RPMI7951 (cell line): ENCODE measurements at places on chromosomes 1 and 21. TPM values are rescaled to one million over a fixed set of nuclear protein-coding genes. Genes with fewer than 3 reads are reported as not detected.

DNA sequence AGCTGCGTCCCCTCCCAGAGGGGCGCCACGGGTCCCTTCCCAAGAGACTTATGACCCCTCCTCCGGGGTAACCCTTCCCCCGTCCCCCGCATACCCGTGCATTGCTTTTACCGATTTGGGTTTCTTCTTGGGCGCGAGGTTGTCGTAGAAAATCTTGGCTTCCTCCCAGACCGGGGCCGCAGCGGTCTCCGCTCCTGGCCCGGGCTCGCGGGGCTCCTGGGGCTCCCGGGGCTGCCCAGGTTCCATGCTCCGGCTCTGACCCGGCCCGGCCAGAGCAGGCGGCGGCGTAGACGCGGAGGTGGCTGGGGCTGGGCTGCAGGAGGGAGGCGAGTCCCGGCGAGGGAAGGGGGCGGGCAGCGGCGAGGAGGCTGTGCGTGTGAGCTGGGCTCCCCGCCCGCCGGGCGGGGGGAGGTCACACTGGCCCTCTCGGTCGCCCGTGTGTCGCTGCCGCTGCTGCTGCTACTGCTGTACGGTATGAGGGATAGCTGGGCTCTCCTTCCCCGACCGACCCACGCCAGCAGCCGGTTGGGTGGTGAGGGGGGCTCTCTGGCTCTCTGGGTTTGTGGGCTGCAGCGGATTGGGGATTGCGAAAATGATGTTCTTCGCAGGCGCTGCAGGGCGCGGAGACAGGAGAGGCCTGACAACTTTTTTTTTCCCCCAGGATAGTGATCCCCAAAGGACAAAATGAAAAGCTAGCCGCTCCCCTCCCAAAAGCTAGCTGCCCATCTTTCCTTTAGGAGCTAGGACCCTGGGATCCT, at the start of gene NT5C1A:
Gene NT5C1A (minus strand): TSS at position 315 of the 758 bp plus-strand sequence. CDS start 69 bp downstream, at position 246.
- DNase-seq, result peak; percentile 27

DNA sequence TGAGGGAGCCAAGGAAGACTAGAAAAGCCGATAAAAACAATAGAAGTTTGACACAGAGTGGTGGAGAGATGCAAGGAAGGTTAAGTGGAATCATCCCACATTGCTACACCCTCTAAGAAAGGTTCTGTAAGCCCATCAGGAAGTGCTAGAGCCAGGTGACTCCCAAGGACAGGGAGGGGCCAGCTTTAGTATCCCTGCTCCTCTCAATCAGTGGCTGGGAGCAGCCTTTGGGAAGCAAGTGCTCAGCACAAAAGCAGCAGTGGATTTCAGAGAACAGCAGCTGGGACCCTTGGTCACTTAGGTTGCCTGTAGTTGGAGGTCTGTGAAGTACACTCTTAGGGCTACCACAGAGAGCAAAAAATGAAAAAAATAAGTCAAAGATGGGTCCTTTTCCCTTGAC, 42.5 kb downstream of the NME7 start:
- DNase-seq, result no peak

DNA sequence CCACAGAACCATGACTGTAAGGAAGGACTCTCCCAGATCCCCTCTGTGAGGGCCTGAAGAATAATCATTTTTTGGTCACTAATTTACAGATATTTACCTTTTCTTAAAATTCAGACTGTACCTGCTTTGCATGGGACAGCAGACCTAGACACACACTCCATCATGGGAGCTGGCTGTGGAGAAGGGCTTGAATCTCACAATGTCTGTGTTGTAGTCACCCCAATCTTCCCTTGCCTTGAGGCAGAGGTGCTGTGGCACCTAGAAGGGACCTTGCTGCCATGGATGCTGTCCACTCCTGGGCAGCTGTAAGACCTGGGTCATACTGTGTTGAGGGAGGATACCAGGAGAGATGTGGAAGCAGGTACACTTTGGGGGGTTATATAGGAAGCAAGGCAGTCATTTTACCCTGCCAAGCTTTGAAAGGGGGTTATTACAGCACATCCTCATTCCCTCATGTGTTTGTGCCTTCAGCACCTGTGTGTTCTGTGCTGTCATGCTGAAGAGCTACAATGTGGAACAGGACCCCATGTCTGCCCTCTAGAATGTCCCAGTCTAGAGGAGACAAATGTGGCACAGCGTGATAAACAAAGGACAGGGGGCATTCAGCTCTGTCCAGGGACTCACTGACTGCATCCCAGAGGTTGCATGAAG, 27.1 kb downstream of the TRAF5 start:
- DNase-seq, result no peak

DNA sequence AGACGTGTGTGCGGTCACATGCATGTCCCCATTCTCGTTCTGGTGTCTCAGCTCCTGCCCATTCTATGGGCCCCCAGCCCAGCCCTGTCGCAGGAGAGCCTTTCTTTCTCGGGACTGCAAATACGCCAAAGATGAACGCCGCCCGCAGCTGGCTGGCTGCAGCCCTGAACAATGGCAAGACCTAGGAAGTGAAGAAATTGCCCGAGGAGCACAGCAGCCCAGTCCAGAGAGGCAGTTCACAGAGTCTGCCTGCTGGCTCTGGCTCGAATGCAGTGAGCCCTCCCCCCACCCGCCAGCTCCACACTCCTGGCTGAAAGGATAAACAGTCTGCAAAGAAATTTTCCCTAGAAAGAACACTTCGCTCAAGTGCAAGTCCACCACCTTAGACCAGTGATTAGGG, 23.3 kb downstream of the PAX7 start:
- DNase-seq, result no peak

- DNase-seq, result no peak
Observed at GRCh38 chr1:90719330-90720144, 2.4 kb upstream of the BARHL2 start.

- peak; percentile 53 for DNase-seq
Observed at GRCh38 chr1:234722270-234722704, 112.3 kb upstream of the IRF2BP2 start.

- DNase-seq, result no peak
Observed at GRCh38 chr1:6508154-6508815, 16.8 kb upstream of the PLEKHG5 start.

GRCh38 chr1:179831852-179832699, 45.5 kb downstream of the TOR1AIP2 start:
- peak; percentile 8 for DNase-seq

DNA sequence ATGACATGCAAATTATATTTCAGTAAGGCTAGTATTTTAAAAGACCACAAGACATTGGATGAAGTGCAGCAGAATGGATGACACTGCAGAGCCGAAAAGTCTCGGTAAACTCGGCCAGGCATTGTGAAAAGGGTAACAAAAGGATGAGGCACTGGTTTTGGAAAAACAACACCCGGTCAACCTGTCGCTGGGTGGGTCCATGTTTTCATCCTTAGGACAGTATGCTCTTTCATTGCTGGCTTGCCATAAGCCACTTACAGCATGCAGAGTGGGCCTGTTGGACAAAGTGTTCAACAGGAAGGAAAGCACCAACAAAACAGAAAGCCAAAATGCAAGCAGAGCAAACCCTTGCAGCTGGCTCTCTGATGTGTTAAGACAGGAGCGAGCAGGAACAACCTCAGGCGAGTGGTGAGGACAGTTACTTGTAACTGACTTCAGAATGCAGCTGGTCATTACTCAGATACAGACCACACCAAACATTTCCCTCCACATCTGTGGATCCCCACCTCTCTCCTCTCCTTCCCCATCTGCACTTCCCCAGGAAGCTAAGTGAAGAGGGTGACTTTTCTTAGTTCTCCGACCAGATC, 2.9 kb upstream of the RCAN1 start:
- DNase-seq, result no peak

DNA sequence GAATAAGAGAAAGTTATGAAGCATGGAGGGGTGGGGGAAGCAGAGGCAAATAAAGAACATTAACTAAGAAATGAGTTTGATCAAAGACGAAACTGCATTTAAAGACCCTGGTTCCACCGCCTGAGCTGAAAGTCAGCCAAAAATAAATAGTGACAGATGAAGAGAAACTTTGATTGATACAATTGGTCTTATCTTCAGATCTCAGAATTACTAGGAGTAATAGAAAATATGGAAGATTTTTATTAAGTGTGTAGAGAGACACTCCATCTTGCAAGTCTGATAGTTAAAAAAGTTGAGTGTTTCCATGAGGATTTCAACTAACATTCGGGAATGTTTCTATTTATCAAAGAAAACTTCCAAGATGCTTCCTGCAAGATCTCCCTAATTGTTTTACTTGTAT, 418.2 kb upstream of the ADGRL2 start:
- DNase-seq, result no peak

The MANEAL gene
- total RNA-seq, result 5.6 and 8.2 TPM in 2 replicates

The B3GALT2 gene
- 0.49 and 0.96 TPM in 2 replicates for total RNA-seq

The IGSF3 gene
- total RNA-seq, result 39.8 and 41.8 TPM in 2 replicates
